Activated CD4-positive, alpha-beta memory T cell treated with anti-CD3 and anti-CD28 coated beads for 36 hours (primary cell): ENCODE measurements at places on chromosomes 7 and 10.

GRCh38 chr7:135763261-135763660 is 14.6 kb upstream of the FAM180A start:
- no peaks in the 10 kb centered on the region for H3K4me1 ChIP-seq
- no peaks in the 10 kb centered on the region for H3K36me3 ChIP-seq
- no peak overlapping the region for H3K27ac ChIP-seq
- no peak for DNase-seq
- H3K27me3 ChIP-seq = peaks cover 21% of the 10 kb centered on the region

DNA sequence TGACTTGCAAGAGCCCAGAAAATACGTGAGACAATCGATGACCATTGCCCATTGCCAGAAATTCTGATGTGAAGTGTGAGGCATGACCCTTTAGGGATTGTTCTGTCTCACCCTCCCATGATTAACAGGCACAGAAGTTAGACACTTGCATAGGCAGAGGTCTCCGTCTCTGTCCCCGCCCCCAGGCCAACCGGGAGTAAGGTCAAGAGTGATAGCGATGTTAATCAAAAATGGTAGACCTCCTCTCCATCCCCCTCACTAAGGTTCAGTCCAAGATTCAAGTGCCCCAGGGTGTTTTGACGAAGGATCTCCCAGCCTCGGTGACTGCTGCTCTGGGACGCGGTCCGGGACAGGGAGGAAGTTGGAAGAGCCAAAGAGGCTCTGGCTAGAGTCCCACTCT is 22.7 kb upstream of the TRPV6 start:
- no peaks in the 10 kb centered on the region for H3K36me3 ChIP-seq
- no peak overlapping the region for H3K4me3 ChIP-seq
- DNase-seq = no peak
- H3K27ac ChIP-seq = no peak overlapping the region
- no peaks in the 10 kb centered on the region for H3K4me1 ChIP-seq

DNA sequence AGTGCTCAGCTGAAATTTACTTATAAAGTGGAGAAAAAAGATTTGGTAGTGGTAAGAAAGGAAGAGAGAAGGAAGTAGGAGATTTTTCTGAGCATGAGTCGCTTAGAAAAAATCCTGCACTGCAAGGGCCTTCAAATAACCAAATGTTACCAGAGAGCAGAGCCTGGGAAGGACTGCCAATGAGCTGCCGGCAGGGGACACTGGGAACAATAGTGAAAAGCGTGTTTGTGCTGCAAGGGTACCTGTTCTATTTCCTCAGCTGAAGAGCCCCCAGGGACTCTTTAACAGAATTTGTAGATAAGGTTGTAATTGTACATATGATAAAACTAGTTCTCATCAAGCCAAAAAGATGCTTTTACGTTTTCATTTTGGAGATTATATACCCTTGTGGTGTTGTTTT is 696.3 kb upstream of the C7orf33 start:
- H3K27me3 ChIP-seq = no peaks in the 10 kb centered on the region
- no peak for DNase-seq
- H3K36me3 ChIP-seq = no peaks in the 10 kb centered on the region
- H3K4me3 ChIP-seq = no peak overlapping the region
- no peak overlapping the region for H3K27ac ChIP-seq

- H3K27me3 ChIP-seq = peaks cover 17% of the 10 kb centered on the region
- H3K4me3 ChIP-seq = no peak overlapping the region
- no peak for DNase-seq
- H3K27ac ChIP-seq = no peak overlapping the region
Measured at GRCh38 chr7:24714676-24715010, 42.6 kb downstream of the GSDME start.

- no peak overlapping the region for H3K4me3 ChIP-seq
- H3K4me1 ChIP-seq = no peaks in the 10 kb centered on the region
- peaks cover 4% of the 10 kb centered on the region for H3K27me3 ChIP-seq
Measured at GRCh38 chr10:68108051-68108450, 1.2 kb upstream of the MYPN start.

DNA sequence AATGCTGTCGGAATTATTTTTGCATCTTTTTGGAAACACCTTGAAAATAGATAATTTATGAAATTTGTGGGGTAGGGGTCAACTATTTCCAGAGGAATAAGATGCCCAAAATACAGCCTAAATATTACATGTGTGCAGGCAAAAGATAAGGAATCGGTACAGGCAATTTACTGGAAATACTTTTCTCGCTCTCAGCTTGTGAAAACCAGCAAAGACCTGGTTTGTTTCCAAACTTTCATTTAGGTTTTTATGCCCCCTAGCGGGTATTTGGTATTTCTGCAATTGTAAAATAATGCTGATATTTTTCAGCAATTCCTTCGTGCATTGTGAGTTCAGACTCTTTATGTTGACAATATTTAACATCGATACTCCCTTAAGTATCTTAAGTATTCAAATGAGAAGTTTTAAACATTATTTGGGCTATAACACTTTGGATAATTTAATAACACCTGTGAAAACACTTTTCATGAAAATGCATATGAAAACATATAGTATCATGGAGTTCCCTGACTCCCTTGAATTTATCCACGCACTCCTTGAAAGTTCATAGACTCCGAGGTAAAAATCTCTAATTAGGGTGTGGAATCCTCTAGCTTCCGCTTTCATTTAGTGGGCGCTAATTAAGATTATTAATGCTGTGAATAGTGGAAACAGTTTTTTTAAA is 132.4 kb downstream of the TSPAN12 start:
- H3K27ac ChIP-seq = no peak overlapping the region
- no peaks in the 10 kb centered on the region for H3K4me1 ChIP-seq
- H3K36me3 ChIP-seq = no peaks in the 10 kb centered on the region
- no peak for DNase-seq

- H3K27ac ChIP-seq = no peak overlapping the region
- no peaks in the 10 kb centered on the region for H3K36me3 ChIP-seq
- no peaks in the 10 kb centered on the region for H3K27me3 ChIP-seq
- peaks cover 68% of the 10 kb centered on the region for H3K4me1 ChIP-seq
- DNase-seq = peak; percentile 32
Measured at GRCh38 chr7:36777062-36777461, 52.8 kb upstream of the AOAH start.

DNA sequence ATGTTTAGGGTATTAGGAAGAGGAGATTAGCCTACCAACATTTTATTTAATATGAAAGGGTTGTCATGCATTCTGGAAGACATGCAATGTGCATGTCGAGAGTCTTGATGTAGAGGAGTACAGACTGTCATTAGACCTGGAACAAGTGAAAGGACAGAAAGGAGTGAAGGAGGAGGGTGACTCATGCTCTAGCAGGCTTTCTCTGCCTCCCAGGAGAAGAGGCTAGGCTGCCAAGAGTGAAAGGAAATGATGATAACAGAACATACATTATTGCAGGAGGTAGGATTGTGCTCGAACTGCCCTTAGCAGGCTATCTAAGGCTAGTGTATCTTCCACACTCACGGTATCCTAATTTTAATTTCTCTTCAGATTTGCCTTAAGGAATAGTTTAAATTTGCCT is 228.8 kb downstream of the EXOC4 start:
- H3K27me3 ChIP-seq = no peaks in the 10 kb centered on the region
- no peak for DNase-seq
- peaks cover 21% of the 10 kb centered on the region for H3K36me3 ChIP-seq
- no peak overlapping the region for H3K27ac ChIP-seq
- peaks cover 22% of the 10 kb centered on the region for H3K4me1 ChIP-seq

DNA sequence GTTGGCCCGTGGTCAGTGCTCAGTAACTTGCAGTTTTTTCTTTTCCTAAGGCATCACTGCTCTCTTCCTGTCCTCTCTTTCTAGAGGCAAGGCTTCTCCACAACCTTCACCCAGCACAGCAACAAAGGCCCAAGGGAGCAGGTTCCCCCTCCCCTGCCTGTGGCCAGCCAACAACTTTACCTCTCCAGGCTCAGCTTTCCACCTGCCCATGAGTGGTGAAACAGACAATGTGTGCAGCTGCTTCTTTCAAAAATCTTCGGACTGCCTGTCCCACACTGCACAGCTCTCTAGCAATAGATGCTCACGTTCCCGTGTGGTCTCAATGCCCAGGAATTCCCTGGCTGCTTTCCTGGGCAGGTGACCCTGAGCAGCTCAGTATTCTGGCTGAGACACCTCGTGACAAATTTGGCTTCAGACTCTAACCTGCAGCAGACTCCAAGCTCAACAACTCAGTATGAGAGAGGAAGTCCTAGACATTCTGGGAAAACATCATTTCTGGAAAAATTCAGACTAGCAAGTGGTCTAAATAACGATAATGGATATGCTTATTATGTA is 28.9 kb upstream of the TMEM72 start:
- DNase-seq = no peak
- no peaks in the 10 kb centered on the region for H3K36me3 ChIP-seq
- peaks cover 10% of the 10 kb centered on the region for H3K4me1 ChIP-seq
- no peak overlapping the region for H3K4me3 ChIP-seq

GRCh38 chr7:153084278-153084677 is 324.7 kb downstream of the ACTR3B start:
- no peak overlapping the region for H3K4me3 ChIP-seq
- no peaks in the 10 kb centered on the region for H3K27me3 ChIP-seq
- H3K4me1 ChIP-seq = no peaks in the 10 kb centered on the region

GRCh38 chr7:24777806-24778205 is 20.5 kb upstream of the GSDME start:
- peaks cover 5% of the 10 kb centered on the region for H3K4me1 ChIP-seq
- H3K27ac ChIP-seq = no peak overlapping the region
- no peak for DNase-seq
- H3K4me3 ChIP-seq = no peak overlapping the region

DNA sequence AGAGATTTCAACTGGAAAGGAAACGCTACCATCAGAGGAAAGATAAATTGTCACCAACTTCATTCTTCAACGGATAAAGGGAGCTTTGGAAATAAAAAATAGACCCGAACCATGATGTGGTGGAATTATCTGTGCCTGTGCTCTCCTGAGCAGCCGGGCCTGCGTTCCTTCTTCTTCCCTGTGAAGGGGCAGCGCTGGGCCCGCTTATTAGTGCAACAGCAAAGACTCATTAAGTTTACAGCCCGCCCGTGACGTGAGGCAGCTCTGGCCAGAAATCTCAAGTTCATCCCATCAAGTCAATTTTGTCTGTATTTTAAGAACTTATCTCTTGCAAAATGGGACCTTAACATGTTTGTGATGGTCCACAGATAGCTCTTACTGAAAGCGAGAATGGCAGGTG is 193.7 kb downstream of the ADARB2 start:
- H3K36me3 ChIP-seq = no peaks in the 10 kb centered on the region
- H3K27ac ChIP-seq = no peak overlapping the region
- DNase-seq = no peak
- H3K4me3 ChIP-seq = no peak overlapping the region
- H3K27me3 ChIP-seq = no peaks in the 10 kb centered on the region
- no peaks in the 10 kb centered on the region for H3K4me1 ChIP-seq

- no peak overlapping the region for H3K27ac ChIP-seq
- no peak for DNase-seq
- no peaks in the 10 kb centered on the region for H3K36me3 ChIP-seq
- H3K27me3 ChIP-seq = no peaks in the 10 kb centered on the region
- no peak overlapping the region for H3K4me3 ChIP-seq
Measured at GRCh38 chr7:153641199-153641598, 411.0 kb upstream of the DPP6 start.

DNA sequence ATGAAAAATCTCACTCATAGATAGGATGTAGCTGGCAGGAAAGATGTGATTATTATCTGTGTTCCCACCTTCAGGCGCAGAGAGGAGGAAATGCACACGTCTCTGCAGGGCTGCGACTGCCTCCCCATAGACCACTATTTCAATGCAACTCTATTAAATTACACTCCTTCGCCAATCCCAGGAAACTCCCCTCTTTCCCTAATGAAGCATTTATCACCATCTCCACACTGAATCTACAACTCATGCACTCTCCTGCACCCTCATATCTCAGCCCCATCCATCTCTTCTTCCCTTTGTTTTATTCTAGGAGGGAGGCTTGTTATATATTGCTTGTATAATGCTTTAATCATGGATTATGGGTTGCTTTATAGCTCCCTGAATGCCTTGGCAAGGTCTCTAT is 101.8 kb upstream of the RELN start:
- no peak overlapping the region for H3K4me3 ChIP-seq
- peaks cover 12% of the 10 kb centered on the region for H3K27me3 ChIP-seq
- no peak for DNase-seq
- no peak overlapping the region for H3K27ac ChIP-seq
- H3K4me1 ChIP-seq = no peaks in the 10 kb centered on the region

DNA sequence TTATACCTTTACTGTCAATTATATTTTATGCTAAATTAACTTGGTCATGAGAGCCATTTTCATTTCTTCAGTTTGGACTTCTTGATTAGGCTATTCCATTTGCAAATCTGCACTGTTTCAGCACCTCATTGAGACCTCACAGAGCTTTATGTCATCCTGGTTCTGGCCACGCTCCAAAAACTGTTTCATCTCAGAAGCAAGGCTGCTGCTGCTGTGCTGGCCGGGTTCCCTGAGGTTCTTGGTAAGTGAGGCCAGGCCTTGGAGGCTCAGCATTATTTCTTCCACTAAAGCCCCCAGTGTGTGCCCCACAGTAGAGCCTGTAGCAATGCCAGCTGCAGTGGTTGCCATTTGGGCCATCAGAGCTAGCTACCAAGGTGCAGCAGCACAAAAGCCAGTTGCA is 7.8 kb upstream of the ZNF485 start:
- H3K4me1 ChIP-seq = peaks cover 23% of the 10 kb centered on the region
- no peak overlapping the region for H3K4me3 ChIP-seq
- H3K27me3 ChIP-seq = peaks cover 2% of the 10 kb centered on the region
- H3K27ac ChIP-seq = no peak overlapping the region

DNA sequence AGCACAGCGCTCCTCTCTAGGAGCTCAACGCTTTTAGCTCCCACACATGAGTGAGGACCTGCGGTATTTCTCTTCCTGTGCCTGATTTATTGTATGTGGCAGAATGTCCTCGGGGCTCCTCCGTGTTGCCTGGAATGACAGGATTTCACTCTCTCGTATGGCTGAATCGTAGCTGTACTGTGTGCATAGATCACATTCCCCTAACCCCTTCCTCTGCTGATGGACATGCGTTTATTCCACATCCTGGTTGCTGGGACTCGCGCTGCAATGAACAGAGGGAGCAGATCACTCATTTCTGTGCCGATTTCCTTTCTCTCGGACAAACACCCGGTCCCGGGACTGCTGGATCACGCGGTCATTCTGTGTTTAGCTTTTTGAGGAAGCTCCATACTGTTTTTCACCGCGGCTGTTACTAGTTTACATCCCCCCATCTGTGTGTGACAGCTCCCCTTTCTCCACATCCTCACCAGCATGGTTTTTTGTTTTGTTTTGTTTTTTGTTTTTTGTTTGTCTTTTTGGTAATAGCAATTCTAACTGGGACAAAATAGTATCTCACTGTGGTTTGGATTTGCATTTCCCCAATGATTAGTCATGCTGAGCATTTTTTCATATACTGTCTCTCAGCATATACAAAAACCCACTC is 76.3 kb downstream of the FOXL3 start:
- H3K4me1 ChIP-seq = peaks cover 51% of the 10 kb centered on the region
- H3K27me3 ChIP-seq = no peaks in the 10 kb centered on the region
- H3K4me3 ChIP-seq = peak overlapping the region; percentile 17
- H3K27ac ChIP-seq = no peak overlapping the region

DNA sequence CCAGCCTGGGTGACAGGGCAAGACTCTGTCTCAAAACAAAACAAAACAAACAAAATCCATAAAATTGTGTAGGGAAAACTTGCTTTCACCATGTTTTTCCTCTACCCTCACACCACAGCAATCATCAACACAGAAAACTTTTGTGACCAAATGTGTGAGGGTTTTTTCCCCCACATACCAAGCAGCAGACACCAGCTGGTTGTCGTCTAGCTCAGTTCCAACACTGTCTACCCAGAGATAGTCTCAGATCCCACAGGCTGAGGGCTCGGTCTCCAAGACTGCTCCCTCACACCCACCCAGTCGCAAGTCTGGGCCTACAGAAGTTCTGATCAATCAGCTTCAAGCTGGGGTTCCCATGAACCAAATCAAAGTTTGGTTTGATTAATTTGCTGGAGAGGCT is 322.4 kb upstream of the MAGI2 start:
- no peak for DNase-seq
- no peak overlapping the region for H3K27ac ChIP-seq
- H3K36me3 ChIP-seq = no peaks in the 10 kb centered on the region
- H3K27me3 ChIP-seq = no peaks in the 10 kb centered on the region
- no peak overlapping the region for H3K4me3 ChIP-seq
